ENCODE measurements at places on chromosomes 13 and 19.

GRCh38 chr13:53848366-53848961 is 819.9 kb downstream of the OLFM4 start:
- no peak for DNase-seq

DNA sequence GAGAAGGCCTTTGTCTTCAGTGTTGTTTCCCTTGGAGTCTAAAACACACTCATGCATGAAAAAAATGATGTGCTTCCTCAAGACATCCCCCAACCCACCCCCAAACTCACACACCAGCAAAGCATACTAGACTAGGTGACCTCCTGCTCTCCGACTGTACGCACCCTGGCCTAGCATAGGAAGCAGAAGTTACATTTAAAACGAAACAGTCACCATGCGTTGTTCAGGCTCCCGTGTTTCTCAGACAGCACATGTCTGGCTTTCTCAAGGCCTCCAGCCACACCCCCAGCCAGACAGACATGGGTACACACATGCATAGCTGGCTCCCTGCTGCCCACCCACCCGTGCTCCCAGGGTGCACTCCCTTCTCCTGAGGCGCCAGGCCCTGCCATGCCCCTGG is 28.7 kb upstream of the C1QTNF9 start:
- DNase-seq, result peak; percentile 67

- DNase-seq, result no peak
Observed at GRCh38 chr19:41532526-41532925, 43.4 kb upstream of the CEACAM21 start.

DNA sequence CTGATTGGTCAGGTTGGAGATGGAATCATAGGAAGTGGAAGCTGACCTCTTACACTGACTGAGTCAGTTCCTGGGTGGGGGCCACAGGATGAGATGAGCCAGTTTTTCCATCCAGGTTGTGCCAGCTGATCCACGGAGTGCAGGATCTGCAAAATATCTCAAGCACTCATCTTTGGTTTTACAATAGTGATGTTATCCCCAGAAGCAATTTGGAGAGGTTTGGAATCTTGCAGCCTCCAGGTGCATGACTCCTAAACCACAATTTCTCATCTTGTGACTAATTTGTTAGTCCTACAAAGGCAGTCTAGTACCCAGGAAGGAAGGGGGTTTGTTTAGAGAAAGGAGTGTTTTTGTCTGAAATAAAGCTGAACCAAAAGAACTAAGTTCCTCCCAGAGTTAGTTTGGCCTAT is 212.8 kb downstream of the SLITRK6 start:
- DNase-seq, result no peak

Data from GM10248 (cell line).